ENCODE measurements at places on chromosomes 16 and 17.

DNA sequence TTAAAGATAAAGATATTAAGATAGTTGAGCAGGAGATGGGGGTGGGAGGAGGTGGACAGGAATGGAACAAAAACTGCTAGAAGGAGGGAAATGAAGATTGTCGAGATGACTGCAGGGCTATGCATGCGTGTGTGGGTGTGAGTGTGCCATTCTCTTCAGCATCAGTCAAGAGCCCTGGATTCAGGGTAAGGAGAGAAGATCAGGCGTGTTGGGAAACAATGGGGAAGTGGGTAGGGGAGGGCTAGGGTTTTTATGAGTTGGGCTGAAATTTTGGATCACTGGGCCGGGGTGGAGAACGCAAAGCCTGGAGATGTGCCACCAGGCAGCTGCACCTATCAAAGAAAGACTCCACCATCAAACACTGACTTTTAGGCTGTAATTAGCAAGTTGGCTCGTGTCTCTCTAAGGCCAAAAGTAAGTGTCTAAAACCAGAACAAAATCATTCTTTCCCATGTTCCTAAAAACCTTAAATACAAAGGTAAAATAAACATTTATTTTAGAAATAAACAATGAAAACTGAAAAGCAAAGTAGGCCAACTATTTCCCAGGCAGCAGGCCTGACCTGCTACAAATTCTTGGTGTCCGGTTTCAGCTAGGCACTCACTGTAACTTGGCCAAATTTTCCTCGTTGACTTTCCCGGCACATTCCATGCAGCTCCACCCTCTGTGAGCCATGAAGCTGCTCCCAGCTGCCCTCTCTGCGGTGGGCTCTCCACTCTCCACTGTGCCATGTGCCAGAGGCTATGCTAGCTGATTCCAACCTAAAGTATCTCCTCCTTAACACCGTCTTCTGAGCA is 4.2 kb downstream of the CDRT4 start:
- DNase-seq, result no peak

DNA sequence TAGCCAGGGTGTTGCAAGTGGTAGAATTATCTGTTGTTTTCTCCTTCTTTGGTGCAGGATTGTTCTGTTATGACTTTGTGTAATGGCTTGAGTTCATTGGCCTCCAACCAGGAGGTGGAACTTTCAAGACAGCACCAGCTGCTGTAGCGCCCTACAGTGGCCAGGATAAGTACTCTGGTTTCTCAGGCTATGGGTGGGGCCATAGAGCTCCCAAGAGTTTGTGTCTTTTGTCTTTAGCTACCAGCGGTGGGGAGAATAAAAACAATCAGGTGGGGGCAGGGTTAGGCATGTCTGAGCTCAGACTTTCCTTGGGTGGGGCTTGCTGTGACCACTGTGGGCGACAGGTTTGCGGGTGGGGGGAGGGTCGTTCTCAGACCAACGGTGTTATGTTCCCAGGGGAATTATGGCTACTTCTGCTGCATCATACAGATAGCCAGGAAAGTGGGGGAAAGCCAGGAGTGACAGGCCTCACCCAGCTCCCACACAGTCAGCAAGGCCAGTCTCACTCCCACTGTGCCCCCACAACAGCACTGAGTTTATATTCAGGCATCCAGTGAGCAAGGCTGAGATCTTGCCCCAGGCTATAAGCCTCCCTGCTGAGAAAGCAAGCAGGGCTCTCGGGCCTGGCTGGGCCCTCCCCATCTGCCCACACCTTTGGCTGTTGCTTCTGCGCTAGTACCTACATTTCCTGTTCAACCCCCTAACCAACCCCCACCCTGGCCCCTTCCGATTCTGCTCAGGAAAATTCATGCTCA is 15.4 kb downstream of the ABCA10 start:
- DNase-seq, result no peak

DNA sequence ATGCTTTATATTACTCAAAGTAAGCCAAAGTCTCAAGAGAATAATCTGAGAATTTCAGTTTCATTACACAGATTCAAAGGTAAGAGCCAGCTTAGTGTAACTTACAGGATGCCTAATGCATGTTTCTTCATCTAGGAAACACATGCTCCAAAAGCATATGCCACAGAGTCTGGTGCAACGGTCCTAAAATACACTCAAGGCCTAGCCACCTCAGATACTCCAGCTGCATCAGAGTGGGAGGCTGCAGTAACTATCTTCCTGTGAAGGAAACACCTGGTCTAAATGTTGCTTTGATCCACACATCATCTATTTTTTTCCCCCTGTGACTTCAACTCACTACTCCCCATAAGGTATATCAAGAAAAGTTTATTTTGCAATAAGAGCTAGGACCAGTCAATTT is 51.6 kb upstream of the CORO6 start:
- DNase-seq, result peak; percentile 29

DNA sequence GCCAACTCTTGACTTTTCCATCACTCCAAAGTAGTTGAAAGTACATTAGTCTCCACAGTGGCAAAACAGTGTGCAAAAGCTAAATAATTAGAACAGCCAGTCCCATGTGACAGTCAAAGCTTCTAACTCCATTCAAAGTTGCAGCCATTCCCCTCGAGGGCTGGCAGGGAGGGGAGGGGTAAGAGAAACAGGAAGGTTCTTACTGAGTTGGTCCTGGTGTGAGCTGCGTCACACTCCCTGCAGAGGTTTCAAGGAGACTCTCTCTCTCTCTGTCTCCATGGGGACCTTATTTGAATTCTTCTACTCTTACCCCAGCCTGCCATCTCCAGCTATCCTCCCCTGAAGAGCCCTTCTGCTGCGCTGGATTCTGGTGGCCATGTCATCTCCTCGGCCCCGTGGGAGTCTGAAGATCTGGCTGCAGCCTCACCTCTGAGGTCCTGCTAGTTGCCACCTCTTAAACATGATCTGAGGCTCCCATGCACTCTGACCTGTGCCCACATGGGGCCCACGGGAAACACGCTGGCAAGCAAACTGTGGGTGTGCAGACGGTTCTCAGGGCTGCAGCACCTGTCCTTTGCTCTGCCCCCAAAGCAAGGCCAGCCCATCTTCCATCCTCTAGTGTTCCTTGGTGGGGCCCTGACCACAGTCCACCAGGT is 23.3 kb upstream of the STH start:
- DNase-seq, result no peak

- DNase-seq, result no peak
Measured at GRCh38 chr17:29207975-29208374, 27.8 kb upstream of the MYO18A start.

DNA sequence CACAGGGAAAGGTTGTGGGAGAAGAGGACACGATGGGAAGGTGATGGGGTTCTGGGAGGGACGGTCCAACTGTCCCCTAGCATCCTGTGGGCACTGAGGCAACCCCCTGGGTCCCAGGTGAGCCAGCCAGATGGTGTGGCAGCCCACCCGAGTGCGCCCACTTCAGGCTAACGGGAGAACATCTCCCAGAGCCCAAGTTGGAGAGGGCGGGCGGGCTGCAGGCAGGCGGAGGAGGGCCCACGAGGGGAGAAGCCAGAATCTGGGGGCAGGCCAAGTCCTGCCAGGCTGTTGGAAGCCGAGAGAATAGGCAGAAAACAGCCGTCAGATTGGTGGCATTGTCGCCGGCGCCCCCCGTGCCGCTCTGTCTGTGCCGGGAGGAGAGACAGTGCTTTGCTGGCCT is 13.8 kb upstream of the ABCC3 start:
- no peak for DNase-seq

DNA sequence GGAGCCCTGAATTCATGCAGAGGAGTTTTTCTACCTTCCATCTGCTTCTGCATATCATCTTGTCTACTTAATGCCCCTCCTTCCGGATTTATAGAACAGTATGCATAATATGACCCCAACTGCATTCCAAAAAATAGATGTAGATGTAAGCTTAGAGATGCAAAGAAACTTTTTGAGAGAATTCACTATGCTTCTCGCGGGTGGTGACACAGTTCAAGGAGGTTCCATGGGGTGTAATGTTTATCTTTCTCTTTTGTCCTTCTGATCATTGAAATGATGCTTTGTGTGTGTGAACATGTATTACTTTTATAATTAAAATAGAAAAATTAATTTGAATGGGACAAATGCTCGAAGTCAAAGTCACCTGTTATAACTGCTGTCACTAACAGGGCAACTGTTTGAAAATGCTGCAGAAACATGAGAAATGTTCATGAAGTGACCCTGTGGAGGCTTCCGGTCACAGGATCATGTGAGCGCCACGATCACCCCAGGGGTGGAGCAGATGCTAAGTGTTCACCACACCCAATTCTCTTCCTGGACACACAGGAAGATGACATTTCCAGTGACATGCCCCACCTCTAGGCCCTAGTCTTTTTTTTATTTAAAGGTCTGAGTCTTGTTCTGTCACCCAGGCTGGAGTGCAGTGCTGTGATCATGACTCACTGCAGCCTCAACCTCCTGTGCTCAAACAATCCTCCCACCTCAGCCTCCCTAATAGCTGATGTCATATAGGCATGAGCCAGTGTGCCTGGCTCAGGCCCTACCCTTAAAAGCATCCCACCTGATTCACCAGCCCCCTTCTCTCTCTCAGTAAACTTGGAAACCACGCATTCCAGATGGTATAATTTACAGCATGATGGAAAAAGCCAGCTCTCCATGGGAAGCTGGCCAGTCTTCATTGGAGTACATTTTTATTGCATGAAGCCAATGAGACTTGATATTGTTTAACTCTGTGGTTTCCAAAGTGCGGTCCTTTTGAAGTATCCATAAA is 21.0 kb upstream of the AGRP start:
- peak; percentile 72 for DNase-seq

- DNase-seq, result no peak
Measured at GRCh38 chr17:36730857-36731490, 129.6 kb downstream of the MRM1 start.

- DNase-seq, result no peak
Measured at GRCh38 chr16:2524339-2524938, 4.3 kb downstream of the AMDHD2 start.

- DNase-seq, result no peak
Measured at GRCh38 chr17:42270596-42270995, 5.6 kb downstream of the STAT5B start.

DNA sequence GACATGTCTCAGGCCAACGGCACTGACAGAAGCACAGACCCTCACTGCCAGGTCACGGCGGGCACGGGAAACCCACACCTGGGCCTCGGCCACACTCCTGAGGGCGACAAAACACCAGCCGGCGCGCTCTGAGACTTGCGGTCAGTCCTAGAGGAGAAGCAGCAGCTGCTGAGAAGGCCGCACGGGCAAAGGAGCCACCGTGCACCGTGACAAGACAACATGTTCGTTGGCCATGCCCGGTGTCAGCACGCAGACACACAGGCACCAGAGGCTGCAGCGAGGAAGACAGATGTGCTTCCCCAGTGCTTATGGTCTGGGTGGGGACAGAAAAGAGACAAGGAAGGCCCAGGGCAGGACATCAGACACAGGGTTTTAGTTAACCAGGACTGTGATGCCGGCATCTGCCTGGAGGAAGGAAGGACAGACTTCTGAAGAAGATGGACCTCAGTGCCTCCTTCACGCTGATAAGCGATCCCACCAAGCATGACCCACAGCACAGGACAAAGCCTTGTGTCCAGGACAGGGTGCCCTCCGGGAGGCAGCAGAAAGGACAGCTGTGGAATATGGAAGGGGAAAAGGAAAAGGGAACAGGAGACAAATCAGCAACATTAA is 84.0 kb downstream of the ANKRD11 start:
- no peak for DNase-seq

GRCh38 chr17:74426551-74427047 is 5.3 kb upstream of the GPRC5C start:
- no peak for DNase-seq

GRCh38 chr17:64377769-64378282 is 12.8 kb downstream of the PECAM1 start:
- DNase-seq, result no peak

DNA sequence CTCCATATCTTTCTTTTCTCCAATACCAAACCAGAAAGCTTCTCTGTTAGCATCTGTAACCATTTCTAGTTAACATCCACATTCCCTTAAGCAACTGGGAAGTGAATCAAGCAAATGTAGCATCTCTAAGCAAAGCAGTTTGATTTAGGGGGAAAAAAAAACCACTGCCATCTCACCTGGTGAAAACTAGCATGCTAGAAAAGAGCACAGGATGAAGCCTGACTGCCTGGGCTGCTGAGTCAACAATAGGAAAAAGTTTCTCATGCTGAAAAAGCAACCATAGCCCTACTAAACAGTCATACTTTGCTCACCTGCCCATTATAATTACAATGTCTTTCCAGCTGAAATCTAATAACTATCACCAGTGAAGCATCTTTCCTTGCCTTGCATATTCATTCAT is 139.3 kb downstream of the ANKFN1 start:
- DNase-seq, result no peak

DNA sequence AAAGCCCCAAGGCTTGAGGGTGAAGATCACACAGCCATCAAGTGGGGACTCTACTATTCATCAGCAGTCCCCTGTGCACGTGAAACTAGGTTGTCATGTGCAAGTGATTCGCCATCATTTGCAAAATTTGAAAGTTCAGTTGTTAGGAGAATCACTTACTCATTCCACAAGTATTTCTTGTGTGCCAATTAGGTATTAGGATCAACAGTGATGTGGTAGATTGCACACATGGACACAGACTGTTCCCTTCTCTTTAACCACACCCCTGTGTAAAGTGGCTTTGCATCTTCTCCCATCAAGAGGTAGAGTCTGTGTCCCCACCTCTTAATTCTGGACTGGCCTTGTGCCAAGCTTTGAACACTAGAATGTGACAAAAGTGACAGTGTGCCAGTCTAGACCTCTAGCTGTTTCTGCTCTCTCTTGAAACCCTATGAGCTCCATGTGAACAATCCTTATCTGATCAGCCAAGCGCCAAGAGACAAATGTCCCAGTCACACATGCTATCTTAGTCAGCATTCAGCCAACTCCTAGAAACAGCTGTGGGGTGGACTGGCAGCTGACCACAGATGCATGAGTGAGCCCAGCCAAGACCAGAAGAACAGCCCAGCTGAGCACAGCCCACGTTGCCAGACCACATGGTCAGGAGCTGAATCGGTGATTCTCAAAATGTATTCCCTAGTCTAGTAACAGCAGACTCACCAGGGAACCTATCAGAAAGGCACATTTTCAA is 31.5 kb upstream of the SHISA9 start:
- no peak for DNase-seq

GRCh38 chr17:3960764-3961163 is 3.5 kb downstream of the ATP2A3 start:
- no peak for DNase-seq

Data from GM12865 (cell line).